ENCODE measurements at places on chromosomes 12 and 14. TPM values are rescaled to one million over a fixed set of nuclear protein-coding genes. Genes with fewer than 3 reads are reported as not detected.

GRCh38 chr14:103545219-103545914, 16.4 kb downstream of the TRMT61A start:
- peaks cover 49% of the 10 kb centered on the region for H3K4me1 ChIP-seq
- H3K4me3 ChIP-seq, result no peak overlapping the region
- H3K27ac ChIP-seq, result no peak overlapping the region
- no peak for DNase-seq
- no peaks in the 10 kb centered on the region for H3K27me3 ChIP-seq

DNA sequence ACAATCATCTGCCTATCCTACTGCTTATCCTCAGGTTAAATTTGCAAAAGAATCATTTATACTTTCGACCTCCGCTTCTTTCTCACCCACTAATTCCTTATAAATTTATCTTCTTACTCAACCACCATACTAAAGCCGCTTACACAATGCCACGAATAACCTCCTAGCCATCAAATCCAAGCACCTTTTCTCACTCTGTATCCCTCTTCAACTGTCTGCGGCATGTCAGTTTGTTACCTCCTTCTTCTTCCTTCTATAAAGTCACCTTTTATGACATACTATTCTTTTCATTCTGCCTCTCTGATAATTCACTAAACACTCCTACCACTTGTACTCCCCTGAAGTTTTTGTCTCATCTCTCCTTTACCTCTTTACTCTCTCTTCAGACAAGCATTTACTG, 66.3 kb downstream of the SEC23A start:
- no peak overlapping the region for H3K27ac ChIP-seq
- no peaks in the 10 kb centered on the region for H3K4me1 ChIP-seq
- peaks cover 31% of the 10 kb centered on the region for H3K36me3 ChIP-seq
- no peak overlapping the region for H3K4me3 ChIP-seq

DNA sequence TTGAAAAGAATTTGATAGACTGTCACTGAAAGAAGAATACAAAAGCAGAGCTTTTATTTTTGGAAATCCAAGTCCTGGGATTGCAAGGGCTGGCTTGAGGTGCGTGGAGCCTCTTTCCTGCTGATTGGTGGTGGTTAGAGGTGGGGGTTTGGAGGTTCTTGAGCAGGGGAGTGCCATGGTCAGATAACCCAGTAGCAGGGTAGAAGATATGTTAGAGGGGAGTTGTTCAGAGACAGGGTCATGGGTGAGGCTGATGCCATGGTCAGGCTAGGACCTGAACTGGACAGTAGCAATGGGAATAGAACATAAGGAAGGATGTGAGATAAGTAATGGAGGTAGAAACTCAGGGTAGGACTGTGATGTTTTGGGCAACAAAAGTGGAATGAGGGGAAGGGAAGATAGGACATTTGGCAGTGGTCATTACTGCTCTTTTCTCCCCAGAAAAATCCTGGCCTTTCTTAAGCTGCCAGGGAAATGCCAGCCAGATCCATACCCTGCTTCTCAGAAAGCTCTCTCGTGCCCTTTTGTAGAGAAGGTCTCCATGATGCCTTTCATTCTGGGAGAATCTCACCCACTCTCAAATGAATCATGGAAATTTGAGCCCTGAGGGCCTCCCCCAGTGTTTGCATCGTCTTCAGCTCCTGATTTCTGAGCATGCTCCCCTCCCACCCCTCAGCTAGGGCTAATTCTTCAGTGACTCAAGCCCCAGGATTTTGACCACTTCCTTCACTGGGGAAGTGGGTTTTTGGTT, 9.5 kb downstream of the EMP1 start:
- no peaks in the 10 kb centered on the region for H3K27me3 ChIP-seq
- H3K4me1 ChIP-seq, result no peaks in the 10 kb centered on the region
- H3K4me3 ChIP-seq, result no peak overlapping the region
- DNase-seq, result no peak

DNA sequence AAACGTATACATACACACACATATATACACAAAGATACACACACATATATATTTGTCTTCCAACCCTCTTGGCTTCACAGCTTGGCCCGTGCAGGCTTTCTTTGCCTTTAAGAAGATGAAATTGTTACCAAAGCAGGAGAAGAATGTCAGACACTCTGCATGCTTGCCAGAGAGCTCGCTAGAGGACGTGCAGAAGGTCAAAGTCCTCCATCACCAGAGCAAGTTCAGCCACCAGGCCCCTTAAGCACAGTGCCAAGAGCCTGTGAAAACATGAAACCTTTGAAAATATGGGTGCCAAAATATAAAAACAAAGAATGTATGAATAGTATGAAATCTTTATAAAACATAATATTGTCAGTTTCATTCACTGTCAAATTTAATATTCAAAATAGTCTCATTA, 14.9 kb upstream of the MCRS1 start:
- DNase-seq, result no peak
- H3K4me1 ChIP-seq, result no peaks in the 10 kb centered on the region

DNA sequence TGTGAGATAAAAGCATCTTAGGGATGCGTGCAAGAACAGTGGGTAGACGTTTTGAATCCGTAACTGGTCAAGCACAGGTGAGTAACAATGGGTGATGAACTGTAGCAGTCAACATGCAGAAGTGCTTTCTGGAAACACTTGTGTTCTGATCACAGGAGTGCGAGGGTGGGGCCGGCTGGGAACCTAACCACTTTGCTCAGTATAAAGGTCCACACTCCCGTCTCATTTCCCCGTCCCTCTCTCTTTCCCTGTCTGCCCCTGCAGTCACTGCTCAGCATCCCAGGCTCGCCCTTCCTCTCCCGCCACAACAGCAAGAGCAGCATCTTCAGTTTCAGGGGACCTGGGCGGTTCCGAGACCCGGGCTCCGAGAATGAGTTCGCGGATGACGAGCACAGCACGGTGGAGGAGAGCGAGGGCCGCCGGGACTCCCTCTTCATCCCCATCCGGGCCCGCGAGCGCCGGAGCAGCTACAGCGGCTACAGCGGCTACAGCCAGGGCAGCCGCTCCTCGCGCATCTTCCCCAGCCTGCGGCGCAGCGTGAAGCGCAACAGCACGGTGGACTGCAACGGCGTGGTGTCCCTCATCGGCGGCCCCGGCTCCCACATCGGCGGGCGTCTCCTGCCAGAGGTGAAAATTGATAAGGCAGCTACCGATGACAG, 127.1 kb downstream of the FIGNL2 start:
- H3K27me3 ChIP-seq, result no peaks in the 10 kb centered on the region
- peak overlapping the region; percentile 39 for H3K4me3 ChIP-seq
- no peak overlapping the region for H3K27ac ChIP-seq
- DNase-seq, result no peak

GRCh38 chr14:38751459-38751858, 351.6 kb downstream of the SEC23A start:
- H3K4me1 ChIP-seq, result no peaks in the 10 kb centered on the region
- no peak overlapping the region for H3K27ac ChIP-seq
- DNase-seq, result no peak

GRCh38 chr12:19901841-19902240, 462.5 kb downstream of the AEBP2 start:
- H3K27ac ChIP-seq, result peak overlapping the region; percentile 54
- no peak for DNase-seq
- peaks cover 21% of the 10 kb centered on the region for H3K4me1 ChIP-seq
- H3K4me3 ChIP-seq, result no peak overlapping the region
- no peaks in the 10 kb centered on the region for H3K36me3 ChIP-seq
- H3K27me3 ChIP-seq, result no peaks in the 10 kb centered on the region

- no peaks in the 10 kb centered on the region for H3K27me3 ChIP-seq
- H3K36me3 ChIP-seq, result no peaks in the 10 kb centered on the region
- peaks cover 3% of the 10 kb centered on the region for H3K4me1 ChIP-seq
Observed at GRCh38 chr12:4562034-4562657, at the start of gene DYRK4. TSS of gene DYRK4 (plus strand) at chr12:4562208. CDS start at chr12:4562246, 38 bp downstream.

DNA sequence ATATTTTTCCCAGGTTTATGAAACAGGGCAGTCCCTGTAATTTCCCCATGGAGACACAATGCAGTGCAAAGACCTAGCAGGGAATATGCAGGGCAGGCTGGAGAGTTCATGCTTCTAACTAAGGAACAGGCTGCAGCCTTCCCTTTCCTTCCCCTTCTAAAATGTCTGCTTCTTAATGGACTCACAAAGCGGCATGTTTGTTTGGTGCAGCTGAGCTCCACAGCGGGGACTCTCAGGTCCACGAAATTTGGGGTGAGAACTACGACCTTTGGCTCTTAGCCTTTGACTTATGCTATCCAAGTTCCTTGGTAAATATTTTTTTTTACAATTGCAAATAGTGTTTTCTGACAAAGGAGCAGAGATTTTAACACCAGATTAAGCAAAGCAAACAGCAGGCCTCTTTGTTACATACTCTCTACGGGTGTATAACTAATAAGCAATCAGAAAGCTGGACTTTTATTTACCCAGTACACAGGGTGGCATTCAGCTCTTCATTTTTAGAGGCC, 323.6 kb downstream of the ZFP36L1 start:
- peaks cover 13% of the 10 kb centered on the region for H3K4me1 ChIP-seq
- H3K27me3 ChIP-seq, result no peaks in the 10 kb centered on the region
- H3K36me3 ChIP-seq, result no peaks in the 10 kb centered on the region
- no peak overlapping the region for H3K4me3 ChIP-seq
- no peak overlapping the region for H3K27ac ChIP-seq

DNA sequence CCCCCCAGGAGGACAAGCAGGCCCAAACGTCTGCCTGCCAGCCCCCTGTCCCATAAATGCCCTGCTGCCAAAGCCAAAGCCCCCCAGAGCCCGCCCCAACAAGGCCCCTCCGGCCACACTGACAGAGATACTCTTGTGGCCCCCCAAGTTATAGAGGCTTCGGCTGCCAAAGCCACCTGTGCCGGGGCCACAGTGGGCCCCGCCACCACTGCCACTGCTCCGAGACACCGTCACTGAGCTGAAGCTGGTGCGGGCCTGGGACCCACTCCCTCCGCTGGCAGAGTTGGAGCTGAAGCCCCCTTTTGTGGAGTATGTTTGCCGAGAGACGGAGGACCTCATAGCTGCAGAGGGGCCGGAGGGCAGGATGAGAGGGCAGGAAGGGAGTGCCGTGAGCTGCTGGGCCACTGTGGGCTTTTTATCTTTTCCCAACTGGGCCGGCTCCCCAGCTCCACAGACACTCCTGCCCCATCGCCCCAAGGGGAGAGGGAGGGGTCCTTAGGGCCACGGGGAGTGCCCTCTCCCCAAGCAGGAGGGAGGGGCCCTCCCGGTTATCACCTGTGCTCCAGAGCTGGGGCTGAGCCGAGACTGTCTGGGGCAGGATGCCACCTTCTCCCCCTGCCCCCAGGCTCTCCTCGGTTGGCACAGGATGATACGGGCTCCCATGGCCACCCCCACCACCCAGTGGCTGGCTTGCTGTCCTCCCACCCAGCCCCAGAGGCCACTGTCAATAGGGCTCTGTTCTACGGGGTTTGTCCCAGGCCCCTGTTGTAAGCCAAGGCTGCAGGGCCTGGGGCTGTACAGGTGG, at the start of gene KRT79:
Gene KRT79, minus strand, starts transcription at position 390 of the 805 bp plus-strand sequence. Its CDS starts 51 bp downstream, at position 339.
- H3K36me3 ChIP-seq, result no peaks in the 10 kb centered on the region
- no peak within 1 kb of the TSS for H3K4me3 ChIP-seq
- H3K4me1 ChIP-seq, result no peaks in the 10 kb centered on the region

GRCh38 chr12:42284876-42285275, 41.0 kb downstream of the ZCRB1 start:
- H3K27ac ChIP-seq, result no peak overlapping the region
- no peaks in the 10 kb centered on the region for H3K27me3 ChIP-seq
- no peaks in the 10 kb centered on the region for H3K4me1 ChIP-seq
- H3K4me3 ChIP-seq, result no peak overlapping the region

GRCh38 chr12:132170094-132170636, 25.9 kb downstream of the NOC4L start:
- H3K27me3 ChIP-seq, result no peaks in the 10 kb centered on the region
- no peak for DNase-seq
- no peak overlapping the region for H3K4me3 ChIP-seq
- no peak overlapping the region for H3K27ac ChIP-seq
- no peaks in the 10 kb centered on the region for H3K4me1 ChIP-seq
- H3K36me3 ChIP-seq, result no peaks in the 10 kb centered on the region

GRCh38 chr14:101350021-101350420, 211.3 kb upstream of the DIO3 start:
- no peaks in the 10 kb centered on the region for H3K4me1 ChIP-seq
- no peak overlapping the region for H3K27ac ChIP-seq
- H3K36me3 ChIP-seq, result no peaks in the 10 kb centered on the region
- no peaks in the 10 kb centered on the region for H3K27me3 ChIP-seq

- H3K36me3 ChIP-seq, result peaks cover 12% of the 10 kb centered on the region
- no peaks in the 10 kb centered on the region for H3K27me3 ChIP-seq
- H3K27ac ChIP-seq, result no peak overlapping the region
Observed at GRCh38 chr12:57629897-57630471, 3.0 kb downstream of the B4GALNT1 start.

GRCh38 chr14:77104393-77104792, 6.3 kb downstream of the CIPC start:
- H3K27me3 ChIP-seq, result no peaks in the 10 kb centered on the region
- H3K27ac ChIP-seq, result peak overlapping the region; percentile 85
- peaks cover 7% of the 10 kb centered on the region for H3K36me3 ChIP-seq
- DNase-seq, result no peak
- peaks cover 60% of the 10 kb centered on the region for H3K4me1 ChIP-seq
- no peak overlapping the region for H3K4me3 ChIP-seq

GRCh38 chr12:3172124-3173007, 95.2 kb downstream of the TSPAN9 start:
- no peaks in the 10 kb centered on the region for H3K36me3 ChIP-seq
- H3K27ac ChIP-seq, result no peak overlapping the region
- H3K27me3 ChIP-seq, result no peaks in the 10 kb centered on the region
- H3K4me1 ChIP-seq, result no peaks in the 10 kb centered on the region
- no peak overlapping the region for H3K4me3 ChIP-seq

GRCh38 chr14:23183479-23183878, at the start of gene SLC7A8:
TSS of gene SLC7A8 (minus strand) at chr14:23183660. CDS start at chr14:23182914, 746 bp downstream.
- peak within 1 kb of the TSS; percentile 31 for H3K27ac ChIP-seq
- H3K27me3 ChIP-seq, result no peaks in the 10 kb centered on the region
- no peak for DNase-seq
- H3K36me3 ChIP-seq, result no peaks in the 10 kb centered on the region

- H3K36me3 ChIP-seq, result peaks cover 48% of the 10 kb centered on the region
- H3K27me3 ChIP-seq, result no peaks in the 10 kb centered on the region
- H3K4me1 ChIP-seq, result no peaks in the 10 kb centered on the region
- H3K27ac ChIP-seq, result no peak overlapping the region
- DNase-seq, result no peak
Observed at GRCh38 chr12:117155278-117156060, 34.8 kb downstream of the FBXO21 start.

DNA sequence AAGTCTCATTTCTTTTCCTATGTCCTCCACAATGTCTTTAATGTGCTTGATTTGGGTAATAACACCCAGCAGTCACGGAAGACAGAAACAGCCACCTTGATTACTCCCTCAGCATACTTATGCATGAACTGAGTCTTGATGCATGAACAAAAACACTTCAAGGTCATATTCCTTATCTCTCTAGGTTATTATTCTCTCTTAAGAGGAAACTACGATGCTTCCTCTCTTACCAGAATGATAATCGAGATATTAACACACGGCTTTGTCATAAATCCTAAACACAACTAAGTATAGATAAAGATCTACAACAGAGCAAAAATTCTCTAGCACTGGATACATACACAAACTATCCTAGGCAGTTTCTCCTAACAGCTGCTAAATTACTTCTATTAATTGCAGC, 583.5 kb upstream of the ATP2B1 start:
- H3K4me3 ChIP-seq, result no peak overlapping the region
- no peak for DNase-seq
- H3K36me3 ChIP-seq, result no peaks in the 10 kb centered on the region
- H3K27ac ChIP-seq, result no peak overlapping the region
- H3K27me3 ChIP-seq, result no peaks in the 10 kb centered on the region
- no peaks in the 10 kb centered on the region for H3K4me1 ChIP-seq

Gene FITM1
- 0.78 TPM for total RNA-seq

Gene LRRK2
- total RNA-seq, result 28.8 TPM

Gene EPYC
- total RNA-seq, result not detected

Gene C1QL4
- total RNA-seq, result not detected

Gene SYCP3
- not detected for total RNA-seq

Gene OR6C2
- total RNA-seq, result not detected

Gene DAO
- total RNA-seq, result not detected

Gene CSRP2
- total RNA-seq, result 93.5 TPM

Gene NEUROD4
- total RNA-seq, result not detected
